Activated CD8-positive, alpha-beta memory T cell treated with anti-CD3 and anti-CD28 coated beads for 1 hour (primary cell): ENCODE measurements at places on chromosomes 7 and 10.

DNA sequence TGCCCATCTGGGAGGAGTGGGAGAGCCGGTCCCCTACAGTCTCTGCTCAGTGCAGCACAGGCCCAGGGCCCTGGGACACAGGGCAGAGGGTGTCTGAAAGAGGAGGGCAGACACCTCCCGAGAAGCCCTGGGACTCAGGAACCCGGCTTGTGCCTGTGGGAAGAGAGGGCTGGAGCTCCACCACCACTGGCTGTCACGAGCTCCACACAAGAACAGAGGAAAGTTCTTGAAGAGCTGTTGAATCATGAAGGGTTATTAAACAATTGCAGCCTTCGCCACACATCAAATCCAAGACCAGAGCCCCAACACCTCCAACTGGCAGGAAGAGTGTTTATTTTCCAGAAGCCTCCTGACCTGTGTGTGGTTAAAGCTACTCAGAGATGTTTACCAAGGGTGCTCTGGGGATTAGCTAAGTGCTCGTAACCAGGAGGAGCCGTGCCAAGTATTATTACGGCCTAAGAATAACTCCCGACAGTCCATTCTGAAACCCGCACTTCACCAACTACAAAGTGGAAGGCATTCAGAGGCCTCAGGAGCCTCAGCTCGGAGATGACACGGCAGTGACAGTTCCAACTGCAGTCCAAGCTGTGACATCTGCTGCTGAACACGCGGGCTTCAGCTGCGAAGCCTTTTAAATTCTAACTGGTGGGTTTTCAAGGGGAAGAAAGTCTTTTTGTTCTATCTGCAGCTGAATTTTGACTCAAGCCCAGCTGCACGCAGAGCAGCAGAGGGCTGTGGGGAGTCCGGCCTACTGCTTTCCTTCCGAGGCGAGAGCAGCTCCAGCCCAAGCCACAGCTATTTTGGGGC lies 75.1 kb downstream of the MAD1L1 start:
- DNase-seq, result no peak

- DNase-seq, result no peak
These were observed 58.3 kb downstream of the WIPF3 start for GRCh38 chr7:29864656-29865055.

- DNase-seq, result no peak
These were observed 54.2 kb upstream of the STEAP1B start for GRCh38 chr7:22554184-22554583.

GRCh38 chr10:62652564-62652963 lies 152.0 kb upstream of the ADO start:
- no peak for DNase-seq

- DNase-seq, result no peak
These were observed 167.1 kb upstream of the SMIM30 start for GRCh38 chr7:113285411-113285810.

- no peak for DNase-seq
These were observed 6.2 kb upstream of the GRID1 start for GRCh38 chr10:86372784-86373239.

GRCh38 chr7:40403703-40404476 lies 269.1 kb downstream of the SUGCT start:
- no peak for DNase-seq

DNA sequence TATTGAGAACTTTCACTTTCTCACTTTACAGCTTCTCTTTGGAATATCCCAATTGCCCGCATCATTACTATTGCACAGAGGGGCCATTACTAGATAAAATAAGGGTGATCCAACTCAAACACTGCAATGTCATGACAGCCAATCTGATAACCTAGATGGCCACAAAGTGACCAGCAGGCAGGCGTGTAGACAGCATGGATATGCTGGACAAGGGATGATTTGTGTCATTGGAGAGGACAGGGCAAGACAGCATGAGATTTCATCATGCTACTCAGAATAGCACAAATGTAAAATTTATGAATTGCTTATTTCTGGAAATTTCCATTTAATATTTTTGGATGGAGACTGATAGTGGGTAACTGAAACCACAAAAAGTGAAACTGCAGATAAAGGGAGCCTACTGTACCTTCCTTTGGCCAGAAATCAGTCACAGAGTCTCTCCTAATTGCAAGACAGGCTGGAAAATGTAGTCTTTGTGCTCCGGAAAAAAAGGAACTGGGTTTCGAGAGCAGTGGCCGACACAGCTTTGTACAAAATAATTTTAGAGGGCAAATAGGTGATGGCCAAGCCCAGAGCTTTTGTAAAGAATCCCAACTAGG lies 6.1 kb upstream of the GSDME start:
- DNase-seq, result no peak
